ENCODE measurements at places on chromosomes 6 and 20.
A peak's percentile ranks its signal among the peaks of the same experiment; 100 is the strongest.

DNA sequence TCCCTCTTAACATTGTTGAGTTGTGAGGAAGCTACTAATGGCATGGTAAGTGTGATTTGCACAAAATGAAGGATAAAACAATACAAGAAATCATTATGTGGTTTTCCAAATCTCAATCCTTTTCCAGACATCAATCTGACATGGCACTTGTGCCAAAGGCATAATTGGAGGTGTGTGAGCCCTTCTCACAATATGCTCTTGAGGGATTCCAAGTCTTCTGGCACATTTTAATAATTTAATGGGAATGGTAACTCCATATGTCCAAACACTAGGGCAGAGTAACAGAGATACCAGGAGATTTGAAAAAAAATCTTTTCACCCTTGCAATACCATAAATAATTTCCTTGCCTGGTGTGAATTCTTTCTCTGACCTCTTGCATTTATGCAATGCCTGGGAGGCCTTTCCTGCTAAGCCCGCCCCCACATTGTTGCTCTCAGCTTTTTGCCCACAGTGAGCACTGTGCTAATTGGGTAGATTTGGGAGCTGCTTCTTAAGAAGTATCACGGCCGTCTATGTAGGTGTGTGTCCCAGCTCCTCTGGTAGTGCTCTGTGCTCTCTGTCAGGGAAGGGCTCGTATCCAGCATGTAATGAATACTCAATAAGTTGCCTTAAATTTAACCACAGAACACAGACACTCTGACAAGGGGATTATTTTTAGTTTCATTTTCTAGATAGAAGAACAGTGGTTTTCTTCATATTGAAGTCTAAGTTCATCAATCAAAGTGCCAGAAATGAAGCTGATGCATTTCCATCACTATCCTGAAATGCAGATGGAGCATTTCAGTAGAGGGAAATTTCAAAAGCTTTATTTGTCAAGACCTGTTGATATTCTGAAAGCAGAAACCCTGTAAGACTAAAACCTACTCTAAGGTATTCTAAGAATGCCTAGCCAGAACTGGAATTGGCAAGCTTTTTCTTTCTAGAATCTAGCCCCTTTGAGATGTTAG, 54.4 kb upstream of the CEP85L start:
- peak; percentile 50 for DNase-seq

GRCh38 chr6:74969591-74970267, 236.1 kb downstream of the COL12A1 start:
- no peak for DNase-seq

GRCh38 chr20:57040466-57040865, 226.0 kb downstream of the BMP7 start:
- DNase-seq = no peak

DNA sequence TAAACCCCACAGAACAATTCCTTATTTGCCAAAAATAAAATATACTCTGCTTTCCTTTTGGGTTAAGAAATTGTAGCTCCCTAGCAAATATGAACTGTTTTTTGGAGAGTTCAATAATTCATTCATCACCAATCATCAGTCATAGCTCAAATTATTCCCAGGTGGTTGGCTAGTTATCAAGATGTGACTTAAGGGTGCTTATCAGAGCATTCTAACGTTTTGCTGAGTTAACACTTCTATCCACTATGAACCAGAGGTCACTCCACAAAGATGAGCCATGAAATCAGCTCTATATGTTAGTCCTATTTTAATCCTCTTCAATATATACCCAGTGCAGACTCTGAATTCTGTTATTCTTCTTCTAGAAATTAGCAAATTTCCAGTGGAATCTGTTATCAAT, 379.1 kb downstream of the TENT5A start:
- no peak for DNase-seq

GRCh38 chr6:64250126-64250525, 614.5 kb downstream of the PHF3 start:
- DNase-seq = no peak

GRCh38 chr20:48463096-48463720, 364.6 kb downstream of the PREX1 start:
- no peak for DNase-seq

GRCh38 chr6:28884423-28885131, 39.2 kb downstream of the TRIM27 start:
- peak; percentile 29 for DNase-seq

Measured in foreskin melanocyte (primary cell).